Kidney epithelial cell (primary cell): ENCODE measurements at places on chromosomes 2 and 18. TPM values are rescaled to one million over a fixed set of nuclear protein-coding genes. Genes with fewer than 3 reads are reported as not detected.

Gene CFC1
- total RNA-seq, result not detected in 2 replicates

Gene SLC38A11
- 0.46 TPM in 1 of 2 replicates, not detected in the other for total RNA-seq

Gene CFAP53
- total RNA-seq, result 0.29 and 1.3 TPM in 2 replicates

Gene PRKAG3
- total RNA-seq, result not detected in 2 replicates

Gene MARCHF4
- total RNA-seq, result 17.2 and 18.3 TPM in 2 replicates

Gene UGT1A5
- total RNA-seq, result not detected in 2 replicates

Gene CNOT9
- total RNA-seq, result 38.5 and 57.1 TPM in 2 replicates

Gene REG3G
- total RNA-seq, result not detected in 2 replicates
